ENCODE measurements at places on chromosomes 5 and 9.

- DNase-seq, result no peak
Observed at GRCh38 chr5:128199611-128200010, 116.0 kb downstream of the SLC12A2 start.

- no peak for DNase-seq
Observed at GRCh38 chr9:89351584-89352300, 33.4 kb downstream of the SECISBP2 start.

GRCh38 chr9:94812343-94812742 is 85.8 kb downstream of the AOPEP start:
- no peak for DNase-seq

GRCh38 chr9:116437411-116438370 is 249.4 kb upstream of the TRIM32 start:
- no peak for DNase-seq

DNA sequence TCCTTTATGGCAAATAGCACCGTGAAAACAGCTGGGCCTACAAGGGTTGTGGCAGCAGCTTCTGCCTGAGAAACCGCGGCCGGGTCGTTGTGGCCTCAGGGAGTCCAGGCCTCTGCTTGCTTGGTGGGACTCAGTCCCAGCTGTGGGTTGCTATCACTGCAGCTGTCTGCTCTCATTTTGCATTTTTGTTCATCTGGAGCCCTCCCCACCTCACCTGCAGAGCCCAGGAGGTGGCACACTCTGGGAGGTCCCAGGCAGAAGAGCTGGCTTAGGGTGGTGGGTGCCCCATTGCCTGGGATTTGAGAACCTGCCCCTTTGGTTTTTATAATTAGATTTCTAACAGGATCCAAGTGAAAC is 138.4 kb downstream of the GADD45G start:
- DNase-seq, result no peak
